ENCODE measurements at places on chromosomes 6 and 20.

DNA sequence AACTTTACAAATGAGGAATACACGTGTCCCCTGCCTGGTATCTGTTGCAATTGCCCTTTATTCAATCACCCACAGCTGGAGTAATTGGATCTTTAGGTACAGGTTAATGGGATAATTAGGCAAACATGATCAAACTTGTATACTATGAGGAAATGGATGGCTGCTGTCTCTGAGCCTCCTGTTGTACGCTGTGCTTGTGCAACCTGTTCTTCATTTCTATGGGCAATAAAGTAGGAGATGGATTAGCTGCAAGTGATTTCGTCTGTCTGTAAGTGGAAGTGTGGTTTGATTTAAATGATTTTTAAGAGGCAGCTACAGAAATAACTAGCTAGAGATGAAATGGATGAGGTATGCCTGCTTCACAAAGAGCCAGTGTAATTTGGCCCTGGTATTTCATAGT, 474.1 kb downstream of the RNF144B start:
- peak; percentile 28 for DNase-seq

DNA sequence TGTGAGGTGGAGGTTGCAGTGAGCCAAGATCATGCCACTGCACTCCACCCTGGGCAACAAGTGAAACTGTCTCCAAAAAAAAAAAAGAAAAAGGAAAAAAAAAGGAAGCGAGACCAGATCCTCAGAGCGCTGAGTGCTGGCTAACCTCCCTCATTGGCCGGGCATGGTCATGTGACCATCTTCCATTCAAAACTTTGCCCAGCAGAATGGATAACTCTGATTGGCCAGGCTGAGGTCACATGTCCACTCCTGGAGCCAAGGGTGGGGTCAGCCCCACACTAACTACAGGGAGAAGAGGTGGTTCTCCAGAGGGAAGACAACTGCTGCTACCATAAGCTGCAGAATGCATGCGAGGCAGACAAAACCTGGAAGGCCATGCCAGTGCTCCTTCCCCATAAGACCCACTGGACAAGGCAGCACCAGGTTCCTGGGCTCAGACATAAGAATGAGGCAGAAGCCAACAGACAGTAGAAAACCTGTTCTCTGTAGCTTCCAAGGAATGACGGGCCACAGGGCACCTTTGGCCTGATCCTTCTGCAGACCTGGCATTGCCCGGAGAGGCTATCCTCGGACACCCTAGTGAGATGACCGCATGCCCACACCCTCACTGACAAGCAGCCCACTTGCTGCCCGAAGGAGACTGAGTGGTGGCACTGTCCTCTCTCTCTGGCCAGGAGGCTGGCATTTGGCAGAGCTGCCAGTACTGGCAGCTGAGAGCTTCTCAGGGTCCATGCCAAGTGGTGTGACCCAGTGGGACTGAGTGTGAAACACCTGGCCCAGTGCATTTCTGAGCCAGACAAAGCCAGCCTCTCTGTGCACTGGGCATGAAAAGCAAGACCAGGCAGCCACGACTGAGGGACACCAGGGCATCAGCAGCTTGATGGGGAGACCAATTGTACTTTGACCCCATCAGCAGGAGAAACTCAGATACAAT, 311.9 kb upstream of the SULF2 start:
- DNase-seq = no peak

DNA sequence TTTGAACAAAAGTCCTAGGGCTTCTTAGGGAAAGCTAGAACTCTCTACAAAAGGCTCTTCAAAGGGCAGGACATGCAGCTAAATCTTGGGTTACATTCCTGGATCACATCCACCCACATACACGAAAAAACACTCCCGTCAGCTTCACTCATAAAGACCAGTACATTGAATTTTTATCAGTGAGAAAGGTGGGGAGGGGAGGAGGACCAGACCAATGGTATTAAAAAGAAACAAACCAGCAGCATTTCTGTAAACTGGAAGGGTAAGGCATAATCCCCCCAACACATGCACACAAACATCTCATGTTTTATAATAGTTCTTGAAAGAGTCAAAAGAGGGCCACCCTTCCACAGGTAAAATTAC, 31.6 kb downstream of the MYLK4 start:
- no peak for DNase-seq

DNA sequence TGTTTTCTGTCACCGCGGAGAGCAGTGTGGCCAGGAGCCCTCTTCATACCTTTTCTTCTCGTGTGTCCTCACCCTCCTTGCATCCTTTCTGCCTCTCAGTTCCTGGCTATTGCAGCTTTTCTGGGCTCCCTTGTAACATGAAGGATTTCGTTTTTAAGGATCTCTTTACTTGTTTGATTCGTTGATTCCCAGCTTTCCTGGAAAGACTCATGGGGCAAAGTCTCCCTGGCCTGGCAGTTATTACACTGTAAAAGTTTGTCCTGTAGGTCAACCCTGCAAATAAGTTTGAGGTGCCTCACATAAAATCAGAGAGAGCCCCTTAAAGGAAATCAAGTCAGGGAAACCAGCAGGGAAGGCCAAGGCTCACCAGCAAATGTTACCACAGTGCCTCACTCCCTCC, 70.1 kb downstream of the ISM1 start:
- DNase-seq = no peak
